ENCODE measurements at places on chromosomes 13 and 19.

- no peak for DNase-seq
These were observed 606 bp downstream of the ERCC5 start for GRCh38 chr13:102846261-102847015.

GRCh38 chr19:38657633-38658222, 10.3 kb downstream of the ACTN4 start:
- no peak for DNase-seq

- DNase-seq, result no peak
These were observed 7.8 kb upstream of the C13orf42 start for GRCh38 chr13:51118809-51119431.

DNA sequence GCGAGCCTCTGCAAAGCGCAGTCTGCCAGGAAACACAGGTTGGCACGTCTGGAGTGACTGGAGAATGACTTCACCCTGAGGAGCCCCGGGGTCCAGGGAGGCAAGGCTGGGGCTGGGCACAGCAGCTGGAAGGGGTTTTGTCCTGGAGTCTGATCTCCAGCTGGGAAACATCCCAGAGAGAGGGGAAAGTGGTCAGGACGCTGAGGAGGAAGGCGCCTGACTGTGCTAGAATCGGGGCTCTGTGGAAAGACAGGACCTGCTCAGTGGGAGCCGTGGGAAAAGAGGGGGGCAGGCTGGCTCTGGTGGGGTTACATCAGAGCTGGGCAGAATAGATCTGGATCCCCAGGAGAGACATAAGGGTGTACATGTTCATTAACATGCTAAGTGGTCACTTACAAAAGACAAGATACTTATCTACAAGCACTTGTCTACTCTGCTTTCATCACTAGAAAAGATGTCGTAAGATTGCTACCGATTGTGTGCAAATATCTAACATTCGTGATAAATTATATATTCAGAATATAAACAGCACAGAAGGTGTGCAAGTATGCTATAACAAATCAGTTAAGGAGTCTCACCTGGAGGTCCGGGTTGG, 106.6 kb downstream of the COL4A1 start:
- DNase-seq, result no peak

- no peak for DNase-seq
These were observed 45.5 kb downstream of the COL4A1 start for GRCh38 chr13:110261166-110262081.

GRCh38 chr19:13267131-13267530, 116.9 kb downstream of the IER2 start:
- no peak for DNase-seq
